ENCODE measurements at places on chromosomes 7 and 10.

- DNase-seq, result no peak
These were observed 192.6 kb upstream of the CCDC6 start for GRCh38 chr10:60098677-60099601.

- DNase-seq, result no peak
These were observed 225.7 kb upstream of the ANKRD30A start for GRCh38 chr10:36899652-36900051.

GRCh38 chr7:16494551-16494950, 29.0 kb upstream of the SOSTDC1 start:
- no peak for DNase-seq

GRCh38 chr10:29011516-29011915, 277.4 kb upstream of the LYZL1 start:
- DNase-seq, result no peak

DNA sequence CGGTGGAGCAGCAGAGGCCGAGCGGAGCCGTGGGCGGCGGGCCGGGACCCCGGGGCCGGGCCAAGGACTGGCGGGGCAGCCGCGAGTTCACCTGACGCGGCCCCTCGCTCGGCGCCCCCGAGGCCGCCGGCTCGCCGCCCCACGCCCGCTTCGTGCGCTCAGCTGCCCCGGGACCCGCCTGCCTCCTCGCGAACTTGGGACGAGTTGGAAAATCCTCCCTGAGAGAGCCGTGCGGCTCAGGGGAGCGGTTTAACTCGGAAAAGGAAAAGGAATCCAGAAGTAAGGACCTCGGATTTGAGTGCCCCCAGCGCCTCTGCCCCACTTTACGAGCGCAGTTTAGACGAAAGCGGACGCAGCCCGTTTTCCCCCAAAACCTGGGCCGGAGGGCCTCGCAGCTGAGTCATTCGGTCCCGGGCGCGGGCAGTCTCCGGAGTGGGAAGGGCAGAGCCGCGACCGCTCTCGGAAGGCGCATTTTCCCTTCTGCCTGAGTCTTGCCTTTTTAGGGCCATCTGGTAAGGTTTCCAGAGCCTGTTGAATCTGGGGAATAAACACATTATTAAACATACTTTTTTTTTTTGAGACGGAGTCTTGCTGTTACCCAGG, 744 bp downstream of the CREM start:
- DNase-seq, result no peak

GRCh38 chr7:130160455-130160854, 44.8 kb downstream of the TMEM209 start:
- no peak for DNase-seq

- no peak for DNase-seq
These were observed 223.6 kb downstream of the IPMK start for GRCh38 chr10:58044072-58044471.

DNA sequence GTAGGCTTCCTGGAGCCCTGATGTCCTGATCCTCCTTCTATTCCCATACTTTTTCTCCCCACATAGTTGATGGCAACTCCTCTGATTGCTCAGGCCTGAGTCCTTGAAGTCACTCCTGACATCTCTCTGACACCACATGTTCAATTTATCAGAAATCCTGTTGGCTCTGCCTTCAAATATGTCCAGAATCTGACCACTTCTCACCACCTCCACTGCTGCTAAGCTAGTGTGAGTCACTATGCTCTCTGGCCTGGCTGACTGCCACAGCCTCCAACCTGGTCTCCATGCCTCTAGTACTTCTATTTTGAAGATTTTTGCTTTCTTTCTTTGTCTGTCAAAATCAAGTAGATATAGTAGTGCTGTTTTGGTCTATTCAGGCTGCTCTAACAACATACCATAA, 53.0 kb downstream of the TMEM229A start:
- DNase-seq, result no peak

DNA sequence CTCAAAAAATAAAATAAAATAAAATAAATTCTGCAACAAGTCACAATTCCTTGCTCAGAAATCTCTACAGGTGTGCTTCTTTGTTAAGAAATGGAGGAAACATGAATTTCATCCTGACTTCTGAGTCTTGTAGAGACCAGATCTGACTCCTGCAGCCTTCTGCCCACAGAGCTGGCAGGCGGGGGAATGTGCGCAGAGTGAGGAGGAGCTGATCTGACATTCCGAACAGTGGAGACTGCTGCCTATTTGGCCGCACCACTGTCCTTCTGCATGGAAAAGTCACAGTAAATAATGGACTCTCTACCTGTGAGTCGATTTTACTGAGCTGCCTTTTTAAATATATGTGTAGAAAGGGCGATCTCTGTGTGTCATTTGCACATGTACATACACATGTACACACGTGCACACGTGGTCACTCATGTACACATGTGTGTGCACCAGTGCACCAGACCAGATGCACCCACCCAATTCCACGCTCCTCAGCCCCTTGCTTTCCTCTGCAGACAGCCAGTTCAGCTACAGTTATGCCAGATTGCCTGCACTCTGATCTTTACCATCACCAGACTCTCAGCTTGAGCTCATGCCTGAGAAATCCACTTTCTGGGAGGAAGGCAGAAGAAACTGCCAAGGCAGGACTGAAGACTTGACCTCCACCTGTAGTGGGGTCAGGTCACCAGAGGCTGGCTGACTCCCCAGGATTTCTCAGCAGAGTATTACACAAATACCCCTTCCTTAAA, 54.9 kb downstream of the IKZF1 start:
- DNase-seq, result no peak

DNA sequence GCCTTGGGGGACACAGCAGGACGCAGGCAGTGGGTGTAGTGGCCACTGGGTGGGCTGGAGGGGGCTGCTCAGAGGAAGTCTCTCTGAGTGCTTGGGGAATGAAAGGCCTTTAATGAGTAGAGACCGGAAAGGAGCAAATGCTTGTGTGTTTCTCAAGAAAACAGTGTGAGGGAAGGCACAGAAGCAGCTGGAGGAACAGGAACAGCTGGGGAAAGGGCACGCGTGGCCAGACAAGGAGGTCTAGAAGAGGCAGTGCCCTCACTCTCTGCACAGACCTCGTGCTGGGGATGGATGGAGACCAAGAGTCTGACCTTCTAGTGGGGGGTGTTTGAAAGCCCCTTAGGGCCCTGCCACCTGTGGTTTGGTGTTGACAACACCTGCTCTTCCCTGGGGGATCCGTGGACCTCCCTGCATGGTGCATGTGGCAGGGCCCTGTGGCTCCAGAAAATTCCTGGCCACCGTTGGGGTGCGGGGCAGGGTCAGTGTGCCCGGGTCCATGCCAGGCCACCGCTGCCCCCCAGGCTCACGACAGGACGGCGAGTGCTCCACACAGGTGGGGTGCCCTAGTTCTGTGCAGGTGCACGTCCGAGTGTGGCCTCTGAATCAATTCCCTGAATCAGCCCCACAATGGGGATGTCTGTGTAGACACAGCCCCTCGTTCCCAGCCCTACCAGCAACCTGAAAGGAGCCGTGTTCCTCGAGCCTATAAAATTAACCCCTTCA, 25.9 kb upstream of the FAM20C start:
- no peak for DNase-seq

DNA sequence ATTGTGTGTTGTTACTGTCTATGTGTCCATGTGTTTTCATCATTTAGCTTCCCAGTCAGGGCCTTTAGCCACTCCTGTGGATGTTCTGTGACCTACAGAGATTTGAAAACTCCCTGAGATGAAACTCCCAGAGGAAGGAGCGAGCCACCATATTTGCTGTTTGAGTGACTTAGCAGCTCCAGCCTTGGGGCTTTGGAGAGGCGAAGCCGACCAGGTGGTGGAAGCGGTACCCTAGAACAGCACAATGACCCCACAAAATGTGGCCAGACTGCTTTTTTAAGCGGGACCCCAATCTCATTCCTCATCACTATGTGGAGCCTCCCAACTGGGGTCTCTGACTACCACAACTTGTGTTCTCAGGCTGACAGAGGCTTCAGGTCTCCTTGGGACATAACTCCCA, 323.9 kb upstream of the KCND2 start:
- DNase-seq, result no peak

GRCh38 chr7:30829471-30829870, 58.3 kb downstream of the MINDY4 start:
- no peak for DNase-seq

DNA sequence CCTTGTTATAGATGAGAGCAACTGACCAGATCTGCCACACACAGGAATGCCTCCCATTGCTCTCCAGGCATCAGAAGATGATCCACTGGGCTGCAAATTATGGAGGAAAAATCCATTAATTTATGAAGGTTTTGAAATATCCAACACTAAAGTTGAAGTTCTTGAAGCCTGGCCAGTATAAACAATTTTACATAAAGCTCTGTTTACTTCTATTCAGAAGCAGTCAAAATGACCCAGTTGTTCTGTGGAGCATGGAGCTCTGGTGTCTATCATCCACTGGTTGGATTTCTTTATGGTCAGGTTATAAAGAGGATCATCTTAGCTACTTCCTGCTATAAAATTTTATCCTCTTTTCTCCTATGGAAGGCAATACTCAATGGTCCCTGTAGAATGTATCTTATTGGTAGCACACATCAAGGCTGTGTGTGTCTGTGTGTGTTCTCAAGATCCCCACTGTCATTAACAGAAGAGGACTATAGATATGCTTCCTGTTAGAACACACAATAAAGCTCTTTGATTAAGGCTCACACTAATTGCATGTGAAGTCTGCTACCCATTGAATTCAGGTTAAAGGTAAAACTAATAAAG, 747.4 kb downstream of the SUGCT start:
- DNase-seq, result no peak

GRCh38 chr7:25216837-25217236, 11.4 kb downstream of the NPVF start:
- DNase-seq, result peak; percentile 14

DNA sequence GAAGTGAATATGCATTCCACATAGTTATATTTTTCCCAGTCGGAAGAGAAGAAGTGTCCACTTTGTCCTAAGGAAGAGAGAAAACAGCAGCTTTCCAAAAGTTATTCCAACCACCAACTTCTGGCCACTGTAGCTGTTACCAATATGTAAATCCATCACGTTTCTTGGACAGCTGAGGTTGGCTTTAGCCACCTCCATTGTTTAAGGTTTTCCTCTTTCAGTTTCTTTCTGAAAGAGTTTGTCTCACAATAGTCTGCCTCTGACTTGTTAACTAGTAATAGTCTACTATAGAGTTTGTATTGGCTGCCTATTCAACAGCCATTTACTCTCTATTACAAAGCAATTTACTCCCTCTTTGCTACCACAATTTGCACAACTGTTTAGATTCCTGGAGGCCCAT, 457.6 kb upstream of the LRRN3 start:
- DNase-seq, result no peak

- no peak for DNase-seq
These were observed 111.9 kb downstream of the GPAM start for GRCh38 chr10:112071596-112072133.

DNA sequence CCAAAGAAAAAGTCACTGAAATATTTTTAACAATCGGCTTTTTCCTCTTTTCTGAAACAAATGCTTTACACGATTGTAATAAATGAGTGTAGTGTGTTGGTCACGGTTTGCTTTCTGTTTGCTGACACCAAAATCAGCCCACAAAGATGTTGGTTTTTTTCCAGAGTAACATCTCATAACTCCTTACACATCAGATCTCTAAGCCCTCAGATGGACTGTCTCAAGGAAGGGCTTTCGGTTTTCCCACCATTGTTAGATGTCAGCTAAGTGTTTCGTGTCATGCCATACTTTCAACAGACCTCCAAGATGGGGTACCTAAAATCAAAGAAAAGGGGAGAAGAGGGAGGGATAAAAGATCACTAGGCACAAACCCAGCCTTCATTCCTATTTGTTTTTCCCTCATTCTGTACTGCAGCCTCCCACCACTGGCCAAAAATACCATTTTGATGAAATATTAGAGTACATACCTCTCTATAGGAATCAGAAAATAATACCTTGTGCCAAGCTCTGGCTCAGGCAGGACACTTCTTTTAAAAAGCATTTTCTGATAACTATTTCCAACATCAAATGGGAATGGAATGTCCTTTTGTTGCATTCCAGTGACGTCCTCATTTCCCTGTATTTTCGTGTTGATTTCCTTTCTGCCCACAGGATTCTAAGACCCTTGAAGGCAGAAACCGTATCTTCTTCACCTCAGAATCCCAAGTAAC, 159.1 kb downstream of the DGKI start:
- no peak for DNase-seq

- no peak for DNase-seq
These were observed 741.4 kb upstream of the POT1 start for GRCh38 chr7:125670926-125671572.

DNA sequence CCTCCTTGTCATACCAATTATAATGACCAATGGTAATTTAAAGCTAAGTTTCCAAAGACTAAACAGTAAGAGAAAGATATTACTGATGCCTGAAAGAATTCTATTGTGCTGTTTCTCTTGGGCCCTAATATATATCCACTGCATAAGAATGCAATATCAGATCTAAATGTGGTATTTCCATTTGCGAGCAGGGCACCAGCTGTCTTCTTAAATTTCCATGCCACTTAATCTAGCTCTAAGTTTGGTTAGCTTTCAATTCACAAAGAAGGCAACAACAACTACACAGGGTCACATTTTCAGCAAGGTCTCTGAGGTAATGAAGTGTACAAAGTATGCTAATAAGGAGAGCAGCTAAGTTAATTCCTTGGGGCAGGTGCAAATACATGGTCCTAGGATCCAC, 315.7 kb downstream of the GPR37 start:
- DNase-seq, result no peak

DNA sequence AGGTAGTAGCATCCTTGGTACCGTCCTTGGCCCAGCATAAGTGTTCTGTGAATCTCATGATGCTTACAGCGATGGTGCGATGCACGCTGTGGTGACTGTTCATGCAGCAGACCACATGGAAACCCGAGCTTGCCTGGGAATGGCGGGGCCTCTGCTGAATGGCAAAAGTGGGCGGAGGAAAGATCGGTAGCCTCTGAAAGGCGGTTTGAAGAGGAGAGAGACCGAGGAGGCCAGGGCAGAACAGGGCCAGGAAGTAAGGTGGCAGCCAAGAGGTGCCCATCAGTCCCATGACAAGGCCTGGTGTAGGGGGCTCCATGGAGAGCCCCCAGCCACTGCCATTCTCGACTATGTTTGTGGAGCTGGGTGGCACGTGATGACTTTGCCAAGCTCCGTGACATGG, 33.2 kb upstream of the CNPY1 start:
- no peak for DNase-seq

GRCh38 chr10:73802276-73802991, 9.0 kb downstream of the NDST2 start:
- no peak for DNase-seq

- no peak for DNase-seq
These were observed 5.7 kb upstream of the VIM start for GRCh38 chr10:17222329-17222728.

DNA sequence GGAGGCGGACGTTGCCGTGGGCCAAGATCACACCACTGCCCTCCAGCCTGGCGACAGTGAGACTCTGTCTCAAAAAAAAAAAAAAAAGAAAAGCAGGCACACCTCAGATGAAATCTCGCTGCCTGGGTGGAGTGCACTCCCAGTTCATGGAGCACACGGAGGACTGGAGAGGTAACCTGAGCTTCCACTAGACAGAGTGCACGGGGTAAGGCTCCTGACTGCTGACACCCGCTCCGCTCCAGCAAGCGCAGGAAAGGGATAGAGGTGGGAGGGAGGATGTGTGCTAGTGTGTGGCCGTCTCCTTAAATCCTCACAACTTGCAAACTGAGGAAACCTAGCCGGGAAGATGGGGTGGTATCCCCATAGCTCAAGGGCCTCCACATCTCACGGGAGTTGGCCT, 50.8 kb downstream of the FAM53B start:
- DNase-seq, result peak; percentile 71

- DNase-seq, result no peak
These were observed 21.3 kb downstream of the GCK start for GRCh38 chr7:44167920-44168319.

GRCh38 chr7:39594988-39595620, 28.3 kb upstream of the RALA start:
- peak; percentile 17 for DNase-seq

All from SHP77 treated with DMSO at 0.1 percent for 48 hours (cell line).